ENCODE measurements at places on chromosomes 7 and 10. TPM values are rescaled to one million over a fixed set of nuclear protein-coding genes. Genes with fewer than 3 reads are reported as not detected.

DNA sequence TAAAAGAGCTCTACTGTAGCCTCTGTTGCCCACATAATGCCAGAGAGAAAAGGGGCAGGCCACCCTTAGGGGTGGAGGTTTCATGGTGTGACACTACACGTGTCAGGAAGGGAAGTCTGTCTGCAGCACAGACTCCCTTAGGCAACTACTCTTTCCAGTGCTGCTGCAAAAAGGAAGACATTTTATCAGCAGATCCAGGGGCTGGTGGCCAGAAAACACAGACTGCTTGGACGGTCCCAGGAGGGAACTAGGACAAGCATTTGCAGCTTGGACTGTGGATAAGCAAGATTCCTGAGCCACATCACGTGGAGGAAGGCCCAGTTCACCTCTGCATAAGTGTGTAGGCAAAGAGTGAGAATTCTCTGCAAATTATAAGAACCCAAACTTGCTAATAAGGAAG is 220.8 kb downstream of the FANK1 start:
- no peak for DNase-seq

DNA sequence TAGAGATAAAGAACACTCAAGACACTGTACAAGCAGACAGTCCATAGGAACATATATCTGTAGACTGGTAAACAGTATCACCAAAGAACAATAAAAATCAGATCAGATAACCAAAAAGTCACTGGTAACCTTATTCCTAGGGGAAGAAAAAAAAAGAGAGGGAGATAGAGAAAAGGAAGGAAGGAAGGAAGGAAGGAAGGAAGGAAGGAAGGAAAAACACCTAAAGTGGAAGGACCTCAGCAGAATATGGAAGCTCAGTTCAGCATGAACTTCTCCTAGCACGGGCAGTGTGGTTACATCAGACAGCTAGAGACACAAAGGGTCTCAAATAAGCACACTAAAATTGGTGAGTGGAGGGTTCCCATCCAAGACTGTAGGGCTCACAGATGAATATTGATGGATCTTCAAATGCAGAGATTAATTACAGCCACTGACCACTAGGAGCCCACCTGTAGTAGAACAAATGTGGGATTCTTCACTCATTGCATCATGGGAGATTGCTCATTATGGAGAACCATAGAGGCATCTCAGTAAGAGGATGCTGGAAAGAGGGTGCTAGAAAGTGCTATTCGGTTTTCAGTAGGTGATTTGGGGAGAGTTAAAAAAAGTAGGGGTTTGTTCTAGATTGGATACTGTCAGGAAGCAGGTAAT is 293.4 kb upstream of the C7orf33 start:
- no peak for DNase-seq

DNA sequence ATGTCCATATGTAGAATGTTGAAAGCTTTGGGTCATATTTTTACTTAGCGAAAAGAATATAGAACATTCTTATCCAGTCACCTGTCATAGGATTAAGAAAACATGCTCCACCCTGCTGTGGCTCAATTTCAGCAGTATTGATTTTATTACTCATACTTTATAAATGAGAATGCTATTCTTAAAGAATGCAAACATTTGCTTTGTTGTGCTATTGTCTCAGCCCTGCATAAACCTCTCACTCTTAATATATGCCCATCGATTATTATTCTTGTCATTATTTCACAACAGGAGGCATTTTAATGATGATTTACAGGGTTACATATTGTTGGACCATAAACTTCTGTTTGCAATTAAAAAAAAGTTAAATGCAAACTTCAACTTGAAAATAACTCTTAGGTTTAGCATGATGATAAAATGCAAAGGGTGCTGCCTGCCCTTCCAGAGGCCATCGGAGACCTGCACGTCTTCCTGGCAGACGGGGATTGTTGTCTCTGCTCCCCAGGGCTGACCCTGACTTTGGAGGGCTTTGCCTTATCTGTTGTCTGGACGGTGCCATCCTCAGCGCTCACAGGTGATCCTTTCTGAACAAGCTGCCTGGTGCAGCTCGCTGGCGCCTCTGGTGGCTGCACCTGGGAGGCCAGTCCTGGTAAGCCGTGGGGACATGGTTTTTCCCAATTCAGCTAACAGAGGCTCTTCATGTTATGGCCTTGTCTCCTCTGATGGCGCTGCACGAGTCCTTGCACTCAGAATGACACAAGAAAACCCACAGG is 50.0 kb upstream of the SHH start:
- no peak for DNase-seq

GRCh38 chr10:72417971-72418370 is 63.3 kb upstream of the DNAJB12 start:
- no peak for DNase-seq

- DNase-seq, result no peak
These were observed 422.7 kb upstream of the LRGUK start for GRCh38 chr7:133704453-133704852.

DNA sequence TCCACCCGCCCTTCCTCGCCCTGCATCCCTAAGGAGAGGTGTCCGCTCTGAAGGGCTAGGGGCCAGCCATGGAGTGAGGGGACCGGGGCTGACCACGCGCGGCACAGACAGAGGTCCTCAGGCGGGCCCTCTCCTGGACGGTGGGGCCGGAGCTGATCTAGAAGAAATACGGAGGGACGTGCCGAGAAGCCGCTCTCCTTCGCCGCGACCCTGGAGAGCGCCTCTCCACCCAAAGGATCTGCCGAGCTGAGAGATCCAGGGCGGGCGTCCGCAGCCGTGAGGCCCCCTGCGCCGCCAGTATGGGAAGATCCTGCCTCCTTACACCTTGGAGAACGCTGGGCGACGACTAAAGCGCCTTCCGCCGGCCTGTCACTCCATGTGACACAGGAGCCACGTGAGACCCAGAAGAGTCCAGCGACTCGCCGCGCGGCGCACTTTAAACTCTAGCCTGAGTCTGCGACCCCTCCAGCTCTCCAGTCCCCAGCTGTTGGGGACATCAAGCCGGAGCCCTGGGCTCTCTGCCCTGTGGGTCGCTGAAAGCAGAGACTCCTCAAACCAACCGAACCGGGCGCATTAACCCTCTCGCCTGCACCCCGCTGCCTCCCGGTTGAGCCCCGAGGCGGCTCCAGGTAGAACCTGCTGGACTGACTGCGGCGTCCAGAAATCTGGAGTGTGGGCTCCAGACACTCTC is 1.5 kb upstream of the SFMBT2 start:
- DNase-seq, result no peak

- DNase-seq, result no peak
These were observed 1.2 kb downstream of the BRI3 start for GRCh38 chr7:98282703-98283102.

DNA sequence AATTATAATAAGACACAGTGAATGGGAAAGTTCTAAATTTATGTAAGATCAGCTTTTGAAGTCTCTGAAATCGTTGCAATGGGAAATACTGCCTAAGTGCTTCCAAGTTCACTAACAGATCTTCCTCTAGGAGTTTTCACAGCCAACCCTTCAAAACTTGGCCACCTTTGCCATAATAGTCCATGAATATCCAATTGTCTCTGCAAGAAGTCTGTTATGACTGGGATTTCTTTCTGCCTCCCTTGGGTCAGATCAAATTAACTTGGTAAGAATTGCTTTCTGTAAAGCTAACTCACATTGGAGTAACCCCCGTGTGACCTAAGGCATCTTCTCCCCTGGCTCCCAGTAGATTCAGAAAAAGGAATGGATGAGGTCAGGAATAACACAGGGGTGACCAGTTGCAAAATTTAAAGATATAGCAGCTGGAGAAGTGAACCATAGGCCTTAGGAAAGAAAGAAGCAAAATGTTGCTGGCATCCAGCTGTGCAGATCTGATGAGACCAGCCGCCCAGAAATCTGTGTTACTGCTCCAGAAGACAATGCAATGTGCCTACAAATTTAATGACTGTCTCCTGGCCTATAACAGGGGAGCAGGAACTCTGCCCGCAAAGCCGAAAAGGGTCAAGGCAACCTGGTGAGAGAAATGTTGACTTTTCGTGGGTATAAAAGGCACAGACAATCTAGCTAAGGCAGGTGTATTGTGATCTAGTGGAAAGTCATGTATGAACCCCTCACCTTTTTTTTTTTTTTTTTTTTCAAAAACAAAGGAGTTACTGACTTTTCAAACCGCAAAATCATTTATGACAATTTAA is 7.5 kb upstream of the OPTN start:
- DNase-seq, result no peak

GRCh38 chr7:137165786-137166185 is 177.7 kb downstream of the PTN start:
- DNase-seq, result no peak

- no peak for DNase-seq
These were observed 75.0 kb upstream of the ARMC3 start for GRCh38 chr10:22852712-22853353.

DNA sequence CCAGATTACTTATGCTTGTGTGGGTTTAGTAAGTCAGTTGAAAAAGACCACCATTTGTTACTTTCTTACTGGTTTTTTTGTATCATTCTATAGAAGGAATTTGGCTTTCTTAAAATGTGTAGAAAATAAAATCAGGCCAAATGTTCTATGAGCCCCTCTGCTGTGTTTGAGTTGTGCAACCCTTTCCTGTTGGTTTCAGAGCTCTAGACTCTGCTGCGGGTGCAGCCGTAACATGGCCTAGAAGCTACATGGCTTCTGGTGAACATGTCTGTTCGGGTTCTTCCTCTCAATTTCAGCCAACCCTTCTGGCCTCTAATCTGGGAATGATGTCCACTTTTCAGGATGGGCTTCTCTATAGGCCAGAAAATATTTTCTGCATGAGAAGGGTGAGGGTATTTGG is 56.6 kb upstream of the RAB18 start:
- no peak for DNase-seq

DNA sequence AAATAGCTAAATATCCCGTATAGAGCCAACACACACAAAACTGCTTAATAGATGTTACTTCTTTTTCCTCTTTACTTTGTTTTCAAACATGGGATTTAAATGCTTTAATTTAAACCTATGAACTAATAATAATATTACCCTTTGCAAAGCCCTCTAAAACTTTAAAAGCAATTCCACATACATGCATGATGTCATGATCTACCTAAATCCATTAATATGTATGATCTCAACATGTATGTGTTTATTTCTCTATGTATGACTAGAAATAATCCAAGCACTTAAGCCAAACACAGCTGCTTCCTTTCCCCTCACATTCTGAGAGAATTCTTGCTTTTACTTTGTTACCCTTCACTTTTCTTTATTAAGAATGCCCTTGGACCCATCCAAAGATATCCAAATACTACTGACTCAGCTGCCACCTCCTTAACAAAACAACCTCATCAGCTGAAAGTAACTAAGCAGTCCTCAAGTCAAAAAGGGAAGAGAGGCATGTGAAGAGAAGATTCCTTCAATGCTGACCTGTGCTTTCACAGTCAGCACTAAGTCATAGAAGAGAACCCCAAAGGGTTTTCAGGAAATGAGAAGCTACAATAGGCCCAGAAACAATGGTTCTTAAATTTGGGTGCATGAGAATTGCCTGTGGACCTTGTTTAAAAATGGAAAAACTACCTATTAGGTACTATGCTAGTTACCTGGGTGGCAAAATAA is 266.4 kb upstream of the LRGUK start:
- DNase-seq, result no peak

GRCh38 chr7:75630549-75630948 is 108.2 kb downstream of the HIP1 start:
- DNase-seq, result no peak

DNA sequence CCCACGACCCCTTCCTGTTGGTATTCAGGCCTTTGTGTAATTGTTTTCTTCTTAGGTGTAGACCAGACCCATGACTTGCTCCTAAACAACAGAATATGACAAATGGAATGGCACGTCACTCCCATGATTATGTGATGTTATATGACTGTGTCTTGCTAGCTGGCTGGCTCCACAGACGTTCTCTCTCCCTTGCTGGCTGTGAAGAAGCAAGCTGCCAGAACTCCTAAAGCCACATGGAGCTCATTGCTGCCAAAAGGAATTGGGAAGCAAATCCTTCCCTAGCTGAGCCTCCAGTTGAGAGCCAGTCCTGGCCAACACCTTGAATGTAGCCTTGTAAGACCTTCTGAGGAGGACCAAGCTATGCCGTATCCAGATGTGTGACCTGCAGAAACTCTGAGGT is 74.2 kb downstream of the RAB18 start:
- no peak for DNase-seq

DNA sequence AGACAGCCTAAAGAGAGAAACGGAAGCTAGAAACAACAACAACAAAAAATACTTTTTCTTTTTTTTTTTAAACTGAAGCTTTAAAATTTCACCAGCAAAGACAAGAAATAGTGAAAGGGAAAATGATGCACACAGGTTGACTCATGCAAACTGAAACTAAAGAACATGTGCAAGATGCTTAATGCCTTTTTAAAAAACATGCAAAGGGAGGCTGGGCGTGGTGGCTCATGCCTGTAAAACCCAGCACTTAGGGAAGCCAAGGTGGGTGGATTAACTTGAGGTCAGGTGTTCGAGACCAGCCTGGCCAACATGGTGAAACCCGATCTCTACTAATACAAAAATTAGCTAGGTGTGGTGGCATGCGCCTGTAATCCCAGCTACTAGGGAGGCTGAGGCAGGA is 15.1 kb upstream of the CUBN start:
- no peak for DNase-seq

GRCh38 chr7:140517546-140518369 is 38.5 kb upstream of the MKRN1 start:
- peak; percentile 33 for DNase-seq

DNA sequence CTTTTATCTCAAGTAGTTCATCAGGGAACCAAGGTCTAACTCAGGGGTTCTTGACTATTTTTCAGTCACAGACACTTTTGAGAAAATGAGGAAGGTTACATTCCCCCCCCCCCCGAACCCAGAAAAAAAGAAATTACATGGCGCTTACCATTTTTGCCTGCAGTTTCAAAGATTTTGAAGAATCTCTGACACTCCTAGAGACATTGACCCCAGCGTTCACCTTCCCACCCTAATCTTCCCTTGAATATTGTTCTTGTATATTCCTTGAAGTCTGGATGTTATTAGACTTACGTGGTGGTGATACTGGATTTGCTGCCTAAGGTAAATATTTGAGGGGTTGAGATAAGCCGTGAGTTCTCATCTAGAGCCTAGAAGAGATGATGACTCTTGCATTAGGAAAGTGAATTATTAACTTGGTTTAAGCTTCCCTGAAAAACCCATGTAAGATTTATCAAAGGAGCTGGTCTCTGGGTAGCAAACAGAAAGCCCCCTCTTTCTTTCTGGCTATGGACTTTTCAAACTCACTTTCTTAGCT is 245.7 kb upstream of the FOXK1 start:
- no peak for DNase-seq

- DNase-seq, result no peak
These were observed 21.8 kb downstream of the STN1 start for GRCh38 chr10:103896225-103896624.

- no peak for DNase-seq
These were observed 103.8 kb downstream of the SORBS1 start for GRCh38 chr10:95457319-95457886.

Gene DYNC1I1
- not detected for total RNA-seq

Gene GRM3
- total RNA-seq, result not detected

Gene GPC2
- 26.3 TPM for total RNA-seq

Gene RARRES2
- 2.7 TPM for total RNA-seq

Gene SLC26A3
- 0.70 TPM for total RNA-seq

Gene ADCYAP1R1
- total RNA-seq, result not detected

Gene UTF1
- total RNA-seq, result not detected

Gene VIPR2
- not detected for total RNA-seq

Gene TUBGCP2
- total RNA-seq, result 67.7 TPM

Gene GDF2
- not detected for total RNA-seq

Gene MIOS
- 26.2 TPM for total RNA-seq

Gene COMTD1
- total RNA-seq, result 39.0 TPM

Gene NUTM2E
- 1.3 TPM for total RNA-seq

Gene HELLS
- total RNA-seq, result 21.4 TPM
